ENCODE measurements at places on chromosomes 2 and 18.

- H3K4me1 ChIP-seq: no peaks in the 10 kb centered on the region
- no peaks in the 10 kb centered on the region for H3K27me3 ChIP-seq
- no peak overlapping the region for H3K27ac ChIP-seq
Observed at GRCh38 chr2:185181901-185182300, 556.7 kb upstream of the FSIP2 start.

GRCh38 chr2:25494616-25495015 is 152.9 kb upstream of the DNMT3A start:
- no peak overlapping the region for H3K4me3 ChIP-seq
- H3K27ac ChIP-seq: no peak overlapping the region
- no peak for DNase-seq
- H3K36me3 ChIP-seq: no peaks in the 10 kb centered on the region
- H3K27me3 ChIP-seq: no peaks in the 10 kb centered on the region

DNA sequence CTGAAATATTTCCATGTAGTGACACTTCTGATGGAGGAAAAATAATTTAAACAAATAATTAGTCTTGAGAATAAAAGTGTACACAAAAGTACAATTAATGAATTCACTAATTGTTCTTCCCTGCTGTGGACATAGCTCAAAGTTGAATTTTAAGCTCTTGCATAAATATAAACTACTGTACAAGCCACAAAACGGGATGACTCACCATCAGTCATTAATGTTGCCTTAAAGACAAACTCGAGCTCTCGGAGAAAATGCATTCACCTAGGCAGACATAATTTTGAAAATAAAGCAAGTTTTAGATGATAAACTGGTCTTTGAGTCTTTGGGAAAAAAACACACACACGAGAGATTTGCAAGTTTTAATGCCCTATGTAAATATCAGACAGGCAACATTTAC is 436.4 kb downstream of the ZNF521 start:
- H3K27me3 ChIP-seq: no peaks in the 10 kb centered on the region
- H3K27ac ChIP-seq: no peak overlapping the region
- H3K4me1 ChIP-seq: no peaks in the 10 kb centered on the region
- no peak overlapping the region for H3K4me3 ChIP-seq
- DNase-seq: no peak

- H3K4me1 ChIP-seq: no peaks in the 10 kb centered on the region
- H3K27ac ChIP-seq: no peak overlapping the region
- no peak for DNase-seq
- no peak overlapping the region for H3K4me3 ChIP-seq
Observed at GRCh38 chr18:27546991-27547390, 361.9 kb upstream of the CHST9 start.

DNA sequence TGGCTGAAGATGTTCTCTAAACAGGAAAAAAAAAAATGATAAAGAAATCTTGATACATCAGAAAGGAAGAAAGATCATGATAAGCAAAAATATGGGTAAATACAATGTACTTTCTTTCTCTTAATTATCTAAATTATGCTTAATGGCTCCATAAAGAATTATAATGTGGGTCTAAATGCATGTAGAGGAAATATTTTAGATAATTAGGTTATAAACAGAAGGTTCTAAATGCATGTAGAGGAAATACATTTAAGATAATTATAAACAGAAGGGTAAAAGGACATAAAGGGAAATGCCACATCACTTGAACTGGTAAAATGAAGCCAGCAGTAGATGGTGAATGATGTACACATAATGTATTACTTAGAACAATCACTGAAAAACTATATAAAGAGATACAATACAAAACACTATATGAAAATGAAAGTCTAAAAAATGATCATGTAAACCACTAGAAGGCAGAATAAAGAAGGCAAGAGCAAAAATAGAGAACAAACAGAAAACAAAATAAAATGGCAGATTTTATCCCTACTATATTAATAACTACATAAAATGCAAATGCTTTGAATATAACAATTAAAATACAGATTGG is 308.4 kb upstream of the CDH2 start:
- H3K4me3 ChIP-seq: no peak overlapping the region
- H3K27me3 ChIP-seq: no peaks in the 10 kb centered on the region
- H3K36me3 ChIP-seq: no peaks in the 10 kb centered on the region
- DNase-seq: no peak
- no peaks in the 10 kb centered on the region for H3K4me1 ChIP-seq
- H3K27ac ChIP-seq: no peak overlapping the region

- H3K4me1 ChIP-seq: no peaks in the 10 kb centered on the region
- H3K27ac ChIP-seq: peak overlapping the region; percentile 85
Observed at GRCh38 chr18:13501891-13502290, 224.5 kb downstream of the FAM210A start.

DNA sequence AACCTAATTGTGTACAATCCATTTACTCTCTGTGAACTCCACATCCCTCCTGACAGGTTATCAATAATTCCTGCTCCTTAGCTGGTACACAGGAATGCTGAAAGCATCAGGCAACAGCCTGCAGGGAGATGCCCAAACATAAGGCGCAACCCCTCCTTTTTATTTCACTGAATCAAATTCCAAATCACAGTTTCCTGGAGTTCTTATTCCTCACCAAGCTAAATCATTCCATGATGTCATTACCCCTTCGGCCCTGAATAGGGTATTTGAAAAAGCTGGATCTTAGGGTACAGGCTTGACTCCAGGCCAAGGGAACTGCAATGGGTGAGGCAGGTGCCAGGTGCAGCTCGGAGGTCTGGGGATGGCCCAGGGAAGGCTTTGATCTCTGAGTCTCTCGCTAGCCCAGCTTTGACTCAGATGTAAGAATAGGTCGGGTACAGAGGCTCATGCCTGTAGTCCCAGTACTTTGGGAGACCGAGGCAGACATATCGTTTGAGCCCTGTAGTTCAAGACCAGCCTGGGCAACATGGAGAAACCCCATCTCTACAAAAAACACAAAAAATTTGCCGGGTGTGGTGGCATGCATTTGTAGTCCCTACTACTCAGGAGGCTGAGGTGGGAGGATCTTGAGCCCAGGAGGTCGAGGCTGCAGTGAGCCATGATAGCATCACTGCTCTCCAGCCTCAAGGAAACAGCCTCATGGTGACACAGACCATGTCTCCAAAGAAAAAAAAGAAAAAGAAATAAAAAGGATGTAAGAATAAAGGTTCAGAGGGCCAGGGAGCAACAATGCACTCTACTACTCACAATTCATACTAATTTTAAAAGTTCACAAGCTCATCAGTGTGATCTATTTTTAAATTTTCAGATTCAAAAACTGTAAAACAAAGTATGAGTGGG is 6.8 kb downstream of the FHL2 start:
- H3K4me3 ChIP-seq: no peak overlapping the region
- H3K27ac ChIP-seq: no peak overlapping the region
- no peaks in the 10 kb centered on the region for H3K36me3 ChIP-seq
- DNase-seq: no peak
- no peaks in the 10 kb centered on the region for H3K27me3 ChIP-seq

GRCh38 chr18:23693846-23694245 is 4.6 kb downstream of the LAMA3 start:
- H3K36me3 ChIP-seq: no peaks in the 10 kb centered on the region
- no peak for DNase-seq
- H3K4me1 ChIP-seq: peaks cover 9% of the 10 kb centered on the region
- H3K27ac ChIP-seq: no peak overlapping the region

DNA sequence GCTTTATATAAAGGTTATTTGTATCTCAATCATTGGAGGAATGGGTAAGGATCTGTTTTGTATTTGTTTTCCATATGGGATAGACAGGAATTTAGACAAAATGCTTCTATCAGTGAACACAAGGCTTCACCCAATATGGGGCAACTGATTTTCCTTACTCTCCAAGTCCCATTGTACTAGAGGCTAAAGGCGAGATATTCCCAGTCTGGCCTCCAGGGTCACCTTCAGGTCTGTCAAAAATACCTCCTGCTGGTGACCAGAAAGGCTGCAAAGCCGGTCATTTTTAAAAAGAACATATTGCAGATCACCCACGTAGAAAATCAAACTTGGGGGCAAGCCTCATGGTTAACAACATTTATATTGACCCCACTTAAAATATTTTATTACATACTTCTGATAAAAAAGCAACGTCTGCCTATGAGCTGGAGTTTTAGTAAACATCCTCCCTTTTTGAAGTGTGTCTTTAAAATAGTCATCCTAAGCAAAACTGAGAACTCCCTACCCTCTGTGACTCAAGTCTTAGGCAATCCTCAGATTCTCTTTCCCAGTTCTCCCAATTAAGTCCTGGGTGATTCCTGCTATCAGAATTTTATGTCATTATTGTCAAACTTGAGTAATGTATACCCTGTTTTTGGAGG is 276.6 kb downstream of the MREG start:
- no peaks in the 10 kb centered on the region for H3K27me3 ChIP-seq
- H3K36me3 ChIP-seq: no peaks in the 10 kb centered on the region
- no peak overlapping the region for H3K4me3 ChIP-seq

- no peaks in the 10 kb centered on the region for H3K36me3 ChIP-seq
- H3K27me3 ChIP-seq: no peaks in the 10 kb centered on the region
- no peak overlapping the region for H3K4me3 ChIP-seq
- DNase-seq: no peak
- H3K27ac ChIP-seq: peak overlapping the region; percentile 38
Observed at GRCh38 chr2:164024396-164024795, 288.6 kb upstream of the FIGN start.

- no peak overlapping the region for H3K27ac ChIP-seq
- no peaks in the 10 kb centered on the region for H3K36me3 ChIP-seq
- H3K4me1 ChIP-seq: no peaks in the 10 kb centered on the region
- H3K27me3 ChIP-seq: no peaks in the 10 kb centered on the region
Observed at GRCh38 chr2:105468582-105469042, 69.8 kb upstream of the FHL2 start.

- DNase-seq: no peak
- H3K4me3 ChIP-seq: no peak overlapping the region
- H3K27me3 ChIP-seq: peaks cover 11% of the 10 kb centered on the region
- H3K4me1 ChIP-seq: no peaks in the 10 kb centered on the region
- no peaks in the 10 kb centered on the region for H3K36me3 ChIP-seq
Observed at GRCh38 chr2:233938676-233939370, 21.6 kb downstream of the TRPM8 start.

GRCh38 chr2:46144133-46144800 is 152.9 kb upstream of the EPAS1 start:
- H3K4me1 ChIP-seq: no peaks in the 10 kb centered on the region
- no peak overlapping the region for H3K27ac ChIP-seq
- no peak overlapping the region for H3K4me3 ChIP-seq
- peaks cover 7% of the 10 kb centered on the region for H3K36me3 ChIP-seq
- no peak for DNase-seq

DNA sequence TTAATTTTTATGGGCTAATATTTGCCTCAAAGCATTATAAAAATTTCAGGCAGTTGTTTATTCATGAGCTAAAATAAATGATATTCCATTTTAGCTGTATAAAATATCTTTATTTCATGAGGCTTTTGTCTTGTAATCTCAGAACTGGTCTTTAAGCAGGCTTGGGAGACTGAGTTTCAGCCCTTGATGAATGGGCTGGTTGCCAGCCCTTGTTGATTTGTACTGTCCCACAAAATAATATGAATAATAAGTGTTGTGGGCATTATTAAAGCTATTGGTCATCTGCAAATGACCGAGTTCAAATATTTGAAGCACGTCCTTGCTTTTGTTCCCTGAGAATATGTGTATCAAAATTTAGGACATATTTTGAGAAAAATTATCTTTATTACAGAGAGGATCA is 18.2 kb downstream of the INPP1 start:
- H3K4me1 ChIP-seq: peaks cover 8% of the 10 kb centered on the region
- H3K27ac ChIP-seq: no peak overlapping the region
- peaks cover 13% of the 10 kb centered on the region for H3K36me3 ChIP-seq
- H3K4me3 ChIP-seq: no peak overlapping the region
- H3K27me3 ChIP-seq: no peaks in the 10 kb centered on the region

GRCh38 chr18:76432274-76432755 is 62.7 kb downstream of the ZNF516 start:
- no peaks in the 10 kb centered on the region for H3K4me1 ChIP-seq
- H3K27me3 ChIP-seq: no peaks in the 10 kb centered on the region
- DNase-seq: no peak

GRCh38 chr18:23585007-23585871 is 1.1 kb downstream of the NPC1 start:
- DNase-seq: no peak
- no peaks in the 10 kb centered on the region for H3K36me3 ChIP-seq
- no peaks in the 10 kb centered on the region for H3K27me3 ChIP-seq
- peak overlapping the region; percentile 98 for H3K4me3 ChIP-seq

GRCh38 chr18:48013162-48013561 is 82.7 kb upstream of the SMAD2 start:
- no peak for DNase-seq
- H3K4me1 ChIP-seq: peaks cover 6% of the 10 kb centered on the region
- H3K27ac ChIP-seq: no peak overlapping the region
- H3K27me3 ChIP-seq: no peaks in the 10 kb centered on the region

- no peaks in the 10 kb centered on the region for H3K27me3 ChIP-seq
- H3K4me3 ChIP-seq: no peak overlapping the region
- no peaks in the 10 kb centered on the region for H3K4me1 ChIP-seq
Observed at GRCh38 chr2:16130906-16131400, 190.6 kb downstream of the MYCN start.

- H3K27ac ChIP-seq: peak overlapping the region; percentile 14
- H3K27me3 ChIP-seq: no peaks in the 10 kb centered on the region
- DNase-seq: peak; percentile 78
- no peak overlapping the region for H3K4me3 ChIP-seq
- H3K36me3 ChIP-seq: peaks cover 15% of the 10 kb centered on the region
Observed at GRCh38 chr18:79458131-79458838, 62.6 kb downstream of the NFATC1 start.

DNA sequence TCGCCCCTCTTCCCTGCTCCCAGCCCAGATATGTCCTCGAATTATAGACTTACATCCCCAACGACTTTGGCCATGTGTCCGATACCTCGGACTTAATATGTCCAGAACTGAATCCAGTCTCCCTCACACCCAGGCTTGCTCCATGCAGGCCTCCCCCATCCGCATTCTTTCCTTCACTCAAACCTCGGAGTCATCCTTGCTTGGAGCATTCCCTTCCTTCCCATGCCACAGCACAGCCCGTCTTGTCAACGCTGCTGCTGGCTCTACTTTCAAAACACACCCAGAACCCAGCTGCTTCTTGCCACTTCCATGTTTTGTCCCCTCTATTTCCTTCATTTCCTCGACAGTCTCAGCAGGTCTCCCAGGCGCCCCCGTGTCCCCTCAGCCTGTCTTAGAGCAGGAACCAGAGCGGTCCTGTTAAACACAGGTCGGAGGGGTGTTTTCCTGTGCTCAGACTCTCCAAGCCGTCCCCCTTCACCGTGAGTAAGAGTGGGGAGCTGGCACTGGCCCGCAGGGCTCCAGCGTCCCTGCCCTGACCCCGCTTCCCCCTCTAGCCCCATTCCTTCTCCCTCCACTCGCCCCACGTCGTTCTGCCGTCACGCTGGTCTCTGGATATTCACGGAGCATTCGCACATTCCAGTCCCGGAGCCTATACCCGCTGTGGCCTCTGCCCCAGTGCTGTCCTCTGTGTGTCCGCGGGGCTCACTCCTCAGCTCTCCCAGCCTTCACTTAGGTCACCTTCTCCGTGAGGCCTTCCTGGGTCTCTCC is 54.4 kb downstream of the VAPA start:
- no peak overlapping the region for H3K4me3 ChIP-seq
- no peaks in the 10 kb centered on the region for H3K36me3 ChIP-seq
- no peaks in the 10 kb centered on the region for H3K27me3 ChIP-seq
- no peak for DNase-seq

- no peaks in the 10 kb centered on the region for H3K36me3 ChIP-seq
- no peak for DNase-seq
- H3K4me3 ChIP-seq: no peak overlapping the region
- H3K4me1 ChIP-seq: no peaks in the 10 kb centered on the region
- no peaks in the 10 kb centered on the region for H3K27me3 ChIP-seq
- H3K27ac ChIP-seq: no peak overlapping the region
Observed at GRCh38 chr2:144261966-144262365, 258.0 kb downstream of the ZEB2 start.

Data from tibial artery (tissue), 4 donors.